Stimulated activated CD8-positive, alpha-beta memory T cell treated with anti-CD3 and anti-CD28 coated beads, Interleukin-4, amount 100 ng/mL, for 24 hours (primary cell): ENCODE measurements at places on chromosomes 2 and 18.
A peak's percentile ranks its signal among the peaks of the same experiment; 100 is the strongest.

DNA sequence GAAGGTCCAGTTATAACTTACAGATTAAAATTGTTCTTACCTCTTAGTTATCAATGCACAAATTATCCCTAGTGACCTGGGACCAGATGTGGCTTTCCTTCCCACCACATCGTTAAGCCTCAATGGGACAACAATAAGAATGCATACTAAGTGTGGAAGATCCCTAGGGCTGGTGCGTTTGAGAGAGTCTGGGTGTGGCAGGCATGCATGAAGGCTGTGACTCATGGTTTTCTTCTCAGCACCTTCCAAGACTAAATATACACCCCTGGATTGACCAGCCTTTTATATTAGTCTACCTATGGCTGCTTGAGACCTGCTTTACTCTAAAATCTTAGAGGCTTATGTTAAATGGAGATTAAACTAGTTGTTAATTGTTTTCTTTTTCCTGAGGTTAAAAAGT is 261.7 kb upstream of the SLC14A2 start:
- DNase-seq, result no peak

DNA sequence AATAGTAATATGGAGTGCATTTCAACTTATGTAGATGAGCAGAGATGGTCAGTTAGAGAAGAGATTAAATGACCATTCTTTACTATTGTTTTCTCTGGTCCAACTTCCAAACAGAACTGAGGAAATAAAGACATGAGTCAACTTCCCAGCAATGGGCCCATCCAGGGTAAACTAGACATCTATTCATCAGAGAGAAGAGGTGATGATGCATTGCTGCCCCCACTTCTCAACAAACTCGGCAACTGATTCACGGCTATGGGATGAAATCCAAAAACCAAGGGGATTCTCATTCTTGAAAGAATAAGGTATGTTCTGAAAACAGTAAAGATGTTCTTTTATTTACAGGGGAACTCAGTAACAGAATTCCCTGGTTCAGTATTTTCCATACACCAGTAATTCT is 190.7 kb downstream of the RDH14 start:
- DNase-seq, result no peak

GRCh38 chr2:219672406-219672805 is 45.0 kb downstream of the SLC4A3 start:
- no peak for DNase-seq

GRCh38 chr2:70789304-70790135 is 923 bp downstream of the FIGLA start:
- DNase-seq, result peak; percentile 59

DNA sequence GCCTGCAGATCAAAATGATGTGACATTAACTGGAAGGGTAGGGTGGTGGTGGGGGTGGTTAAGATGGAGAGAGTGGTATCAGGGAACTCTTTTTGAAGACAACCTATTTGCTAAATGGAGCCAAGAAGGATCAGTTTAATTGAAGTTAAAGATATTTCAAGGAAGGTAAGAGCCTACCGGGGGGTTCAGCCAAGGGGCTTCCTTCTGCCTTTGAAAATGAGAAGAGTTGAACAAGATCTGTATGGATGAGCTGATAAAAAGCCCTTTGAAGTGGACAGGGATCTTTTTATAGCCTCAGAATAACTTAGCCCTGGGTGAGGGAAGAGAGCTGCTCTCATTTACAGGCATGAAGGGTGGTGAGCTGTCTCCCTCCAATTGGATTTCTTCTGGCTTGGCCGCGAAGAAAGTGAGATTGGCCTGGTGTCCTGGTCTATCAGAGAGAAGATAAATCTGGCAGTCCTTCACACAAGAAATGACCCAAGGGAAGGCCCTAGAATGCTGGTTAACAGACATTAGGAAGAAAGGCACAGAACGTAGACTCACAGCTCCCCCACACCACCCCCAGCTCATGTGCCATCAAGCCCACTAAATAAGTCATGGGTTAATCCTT is 439.8 kb downstream of the TNS1 start:
- no peak for DNase-seq

GRCh38 chr2:38269421-38269820 is 107.7 kb downstream of the ATL2 start:
- DNase-seq, result no peak

GRCh38 chr2:118459426-118459825 is 371.2 kb downstream of the INSIG2 start:
- no peak for DNase-seq

DNA sequence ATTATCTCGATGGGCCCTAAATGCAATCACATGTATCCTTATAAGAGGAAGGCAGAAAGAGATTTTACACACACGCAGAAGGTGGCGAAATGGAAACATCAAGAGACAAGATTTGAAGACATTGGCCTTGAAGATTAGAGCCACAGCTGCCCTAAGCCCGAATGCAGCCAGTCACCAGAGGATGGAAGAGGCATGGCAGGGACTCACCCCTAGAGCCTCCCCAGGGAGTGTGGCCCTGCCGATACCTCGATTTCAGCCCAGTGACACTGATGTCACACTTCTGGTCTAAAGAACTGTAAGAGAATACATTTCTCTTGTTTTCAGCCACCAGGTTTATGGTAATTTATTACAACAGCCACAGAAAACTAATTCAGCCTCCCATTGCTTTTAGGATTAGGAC is 17.4 kb downstream of the TTC39C start:
- DNase-seq, result no peak

DNA sequence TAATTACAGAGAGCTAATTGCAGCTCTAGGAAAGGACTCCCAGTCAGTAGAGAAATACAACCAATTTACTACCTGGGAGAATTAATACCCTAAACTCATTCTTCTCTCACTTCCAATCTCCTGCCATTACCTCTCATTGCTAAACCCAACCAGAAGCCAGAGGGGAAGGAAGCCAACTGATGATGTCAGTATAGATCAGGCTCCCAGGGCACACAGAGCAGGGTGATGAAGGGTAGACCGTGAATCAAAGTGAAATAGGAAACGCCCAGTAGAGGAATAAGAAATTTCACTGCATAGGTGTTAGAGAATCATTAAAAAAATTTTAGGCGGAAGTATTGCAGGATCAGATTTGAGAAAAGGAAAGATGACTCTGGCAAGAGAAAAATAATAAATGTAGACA is 456.8 kb upstream of the NXPH2 start:
- no peak for DNase-seq

DNA sequence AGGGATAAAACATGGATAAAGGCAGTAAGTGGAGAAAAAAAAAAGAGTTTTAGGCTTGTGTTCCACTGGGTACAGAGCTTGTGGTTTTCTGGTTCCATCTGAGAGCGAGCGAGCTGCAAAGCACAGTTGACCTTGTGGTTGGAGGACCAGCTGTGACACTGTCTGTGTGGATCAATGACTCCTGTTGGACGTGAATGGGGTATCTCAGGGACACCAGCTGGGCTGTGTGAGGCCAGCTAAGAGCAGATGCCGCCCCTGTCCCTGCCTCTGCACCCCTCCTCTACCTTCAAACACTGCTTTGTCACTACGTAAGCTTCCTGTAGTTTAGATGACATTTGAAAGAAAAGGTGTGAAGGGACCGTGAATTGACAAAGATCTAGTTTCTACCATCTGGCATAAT is 67.8 kb downstream of the QPCT start:
- DNase-seq, result no peak

DNA sequence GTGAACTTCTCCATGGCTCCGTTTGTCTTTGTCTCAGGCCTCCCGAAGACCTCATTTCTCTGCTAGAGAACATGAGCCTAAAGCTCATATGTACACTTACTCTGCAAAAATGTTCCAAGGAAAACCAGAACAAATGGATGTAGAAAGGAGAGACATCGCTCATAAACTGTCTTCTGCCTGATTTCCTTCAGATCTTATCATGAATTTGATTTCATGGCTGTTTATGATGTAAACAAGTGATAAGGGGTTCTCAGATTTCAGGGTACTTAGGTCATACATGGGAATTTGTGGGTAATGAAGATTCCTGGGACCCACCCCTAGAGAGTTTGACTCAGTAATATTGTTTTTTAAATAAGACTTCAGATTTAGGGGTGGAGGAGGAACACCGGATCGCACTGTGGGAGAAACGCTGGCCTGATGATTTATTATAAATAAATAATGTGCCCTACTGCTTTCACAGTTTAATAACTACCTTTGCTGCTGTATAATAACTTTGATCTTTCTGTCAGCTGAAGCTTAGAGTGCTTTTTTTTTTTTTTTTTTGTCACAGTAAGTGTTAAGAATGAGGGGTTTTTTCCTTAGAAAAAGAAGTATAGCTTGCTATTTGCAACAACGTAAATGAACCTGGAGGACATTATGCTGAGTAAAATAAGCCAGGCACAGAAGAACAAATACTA is 14.9 kb downstream of the AOX1 start:
- no peak for DNase-seq

DNA sequence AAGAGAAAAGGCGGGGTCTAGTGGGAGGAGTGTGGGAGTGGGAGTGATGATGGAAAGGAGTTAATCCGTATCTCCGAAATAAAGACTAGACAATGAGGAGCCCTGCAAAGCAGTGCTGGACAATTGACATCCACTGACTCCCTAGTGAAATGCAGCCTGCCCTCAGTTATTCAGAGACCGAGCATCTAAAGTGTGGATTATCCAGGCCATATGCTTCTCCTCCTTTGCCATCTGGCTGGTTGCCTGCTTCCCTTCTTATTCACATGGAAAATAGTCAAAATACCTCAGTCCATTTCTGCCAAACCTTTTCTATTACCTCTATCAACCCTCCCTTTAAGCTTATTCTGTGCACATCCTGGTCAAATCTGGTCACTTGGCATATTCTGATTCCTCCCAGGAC is 288.8 kb upstream of the SIX3 start:
- no peak for DNase-seq

GRCh38 chr2:69535817-69536241 is 98.6 kb upstream of the NFU1 start:
- DNase-seq, result no peak

GRCh38 chr2:650343-651310 is 26.6 kb downstream of the TMEM18 start:
- no peak for DNase-seq

- DNase-seq, result no peak
These were observed 146.5 kb downstream of the FAM210A start for GRCh38 chr18:13579874-13580273.

- DNase-seq, result no peak
These were observed 41.7 kb upstream of the LDLRAD4 start for GRCh38 chr18:13176847-13177246.
